ENCODE measurements at places on chromosomes 1 and 21.

DNA sequence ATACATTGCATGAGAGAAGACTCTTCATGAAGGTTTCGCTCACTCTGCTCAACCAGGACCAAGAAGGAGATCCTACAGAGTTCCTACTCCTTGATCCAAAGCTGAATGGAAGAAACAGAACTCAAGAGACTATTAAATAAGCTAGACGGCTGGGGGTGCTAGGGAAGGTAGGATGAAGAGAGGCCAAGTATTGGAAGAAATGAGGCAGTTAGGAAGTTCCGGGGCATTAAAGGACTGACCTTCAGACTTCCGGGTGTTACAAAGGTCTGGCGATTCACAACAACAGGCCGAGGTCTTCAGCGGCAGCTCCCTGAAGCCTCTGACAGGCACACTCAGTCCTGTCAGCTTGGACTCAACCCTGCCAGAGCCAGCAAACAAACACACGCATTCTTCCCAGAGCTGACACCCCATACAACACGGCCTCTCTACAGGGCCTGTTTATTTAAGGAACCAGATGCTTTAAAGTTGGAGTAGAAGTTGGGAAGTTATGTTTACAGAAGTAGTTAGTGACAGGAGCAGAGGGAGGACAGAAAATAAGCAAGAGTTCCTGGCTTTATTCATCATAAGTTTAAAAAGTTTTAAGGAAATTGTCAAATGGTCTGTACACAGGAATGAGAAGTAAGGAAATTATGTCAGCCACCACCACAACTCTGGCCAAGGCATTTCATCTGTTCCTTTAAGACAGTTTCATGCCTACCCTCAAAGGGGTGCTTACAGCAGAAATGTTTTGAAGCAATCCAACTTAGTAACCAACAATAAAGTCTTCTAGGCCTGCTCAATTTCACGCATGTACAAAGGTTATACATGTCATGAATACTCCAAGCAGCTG is 4.7 kb downstream of the SORT1 start:
- peak; percentile 45 for DNase-seq

DNA sequence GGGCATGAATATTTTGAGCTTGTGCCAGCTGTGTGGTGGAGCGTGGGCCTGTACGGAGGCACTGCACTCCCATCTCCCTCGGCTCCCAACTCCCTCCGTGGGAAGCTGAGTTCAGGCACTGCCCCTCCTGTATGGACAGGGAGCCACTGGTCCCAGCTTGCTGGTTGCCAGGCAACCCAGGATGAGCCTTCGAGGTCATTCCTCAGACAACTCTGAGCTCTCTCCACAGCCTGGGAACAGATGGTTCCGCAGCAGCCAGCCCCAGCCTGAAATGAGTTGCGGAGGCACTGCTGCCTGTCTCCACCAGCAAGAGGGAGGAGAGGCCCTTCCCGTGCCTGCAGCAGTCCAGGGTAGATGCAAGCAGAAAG is 58.4 kb upstream of the TENT5B start:
- DNase-seq: peak; percentile 20

DNA sequence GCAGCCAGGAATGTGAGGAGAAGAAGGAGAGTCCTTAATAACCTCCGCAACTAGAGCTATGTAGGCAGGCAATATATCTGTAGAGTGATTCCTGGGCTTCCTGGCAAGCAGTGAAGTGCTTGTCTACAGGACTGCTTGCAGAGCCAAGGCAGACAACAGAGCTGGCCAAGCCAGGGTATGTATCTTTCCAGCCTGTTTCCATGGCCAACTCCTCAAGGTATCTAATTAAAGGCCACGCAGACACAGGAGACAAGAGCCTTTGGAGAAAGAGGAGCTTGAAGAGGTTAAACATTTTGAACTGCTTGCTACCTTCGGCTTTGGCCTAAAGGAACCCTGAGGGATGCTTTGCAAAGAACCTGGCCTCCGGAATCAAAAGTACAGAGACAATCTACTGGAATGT is 137.4 kb downstream of the PIGK start:
- no peak for DNase-seq

DNA sequence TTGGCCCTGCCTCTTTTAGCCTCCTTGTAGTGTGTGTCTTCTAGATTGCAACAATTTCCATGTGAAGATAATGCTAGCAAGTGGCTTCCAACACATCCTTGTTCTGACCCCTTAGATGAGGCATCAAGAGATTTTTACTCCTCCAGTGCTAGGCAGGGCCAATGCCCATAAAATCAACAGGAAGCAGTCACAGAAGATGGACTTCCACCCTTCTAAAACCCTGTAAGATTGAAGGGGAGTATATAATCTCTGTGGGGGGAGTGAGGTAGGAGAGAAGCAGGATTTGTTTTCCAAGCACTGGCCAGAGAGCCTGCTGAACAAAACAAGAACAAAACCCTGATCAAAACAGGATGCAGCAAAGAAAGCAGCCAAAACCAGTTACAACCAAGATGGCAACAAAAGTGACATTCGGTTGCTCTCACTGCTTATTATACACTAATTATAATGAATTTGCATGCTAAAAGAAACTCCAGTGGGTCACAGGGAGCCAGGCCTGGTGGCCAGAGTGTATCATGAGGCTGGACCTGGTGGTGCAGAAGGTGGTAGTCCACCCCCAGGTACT is 12.1 kb downstream of the GON4L start:
- DNase-seq: no peak

- no peak for DNase-seq
These were observed 4.0 kb upstream of the ELAPOR1 start for GRCh38 chr1:109109906-109110305.

- no peak for DNase-seq
These were observed 2.6 kb downstream of the KRTAP10-6 start for GRCh38 chr21:44589586-44590305.

DNA sequence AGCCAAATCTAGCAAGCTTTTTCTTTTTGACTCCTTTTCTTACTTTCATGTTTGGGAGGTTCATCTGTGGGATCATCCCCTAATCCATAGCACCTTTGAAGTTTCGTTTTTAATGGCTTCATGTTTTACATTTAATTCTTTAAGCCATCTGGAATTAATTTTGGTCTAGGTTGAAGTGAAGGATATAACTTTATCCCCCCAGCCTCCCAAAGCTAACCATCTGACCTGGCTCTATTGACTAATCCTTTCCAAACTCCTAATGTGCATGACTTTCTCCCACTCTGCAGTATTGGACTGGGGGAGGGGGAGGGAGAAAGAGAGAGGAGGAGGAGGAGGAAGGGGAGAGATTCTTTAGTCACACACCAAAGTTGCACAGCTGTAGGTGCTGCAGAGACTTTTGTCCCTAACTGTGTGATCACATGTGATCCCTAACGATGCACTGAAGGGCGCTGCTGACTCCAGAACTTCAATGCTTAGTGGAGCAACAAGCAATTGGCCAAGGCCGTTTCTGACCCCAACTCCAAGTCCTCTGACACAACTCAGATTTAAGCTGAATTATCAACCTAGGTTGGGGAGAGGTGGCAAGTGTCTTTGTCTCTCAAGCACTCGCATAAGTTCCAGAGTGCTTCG is 191.6 kb downstream of the HUNK start:
- DNase-seq: no peak

DNA sequence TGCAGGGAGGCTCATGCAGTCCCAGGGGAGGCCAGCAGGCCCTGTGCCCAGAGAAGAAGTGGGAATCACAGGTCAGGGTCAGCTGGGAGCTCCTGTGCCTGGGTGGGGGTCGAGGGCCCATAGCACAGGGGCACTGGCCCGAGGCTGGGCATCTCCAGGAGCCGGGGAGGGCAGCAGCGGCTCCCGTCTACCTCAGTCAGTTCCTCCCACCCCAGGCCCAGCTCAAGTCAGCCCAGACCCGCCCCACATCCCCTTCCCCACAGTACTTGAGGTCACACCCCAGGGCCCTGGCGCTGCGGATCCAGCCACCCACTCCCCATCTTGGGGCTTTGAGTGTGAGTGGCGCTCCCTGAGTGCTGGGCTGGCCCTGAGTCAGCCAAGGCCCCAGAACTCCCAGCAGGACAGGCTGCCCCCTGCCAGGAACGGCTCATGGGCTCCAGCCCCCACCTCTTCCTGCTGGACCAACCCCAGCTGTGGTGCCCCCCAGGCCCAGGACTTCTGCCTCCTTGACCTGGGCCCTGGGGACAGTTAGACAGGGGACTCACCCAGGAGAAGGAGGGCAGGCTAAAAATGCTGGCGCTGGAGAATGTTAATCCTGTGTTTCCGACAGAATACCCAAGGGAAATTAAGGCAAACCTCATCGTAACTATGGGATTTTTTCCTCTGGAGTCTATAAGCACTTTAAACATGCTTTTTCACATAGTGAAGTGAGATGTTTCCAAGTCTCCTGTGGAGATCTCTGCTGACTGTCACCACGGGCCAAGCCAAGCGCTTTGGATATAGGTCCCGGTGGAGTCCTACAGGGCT is 68.8 kb upstream of the COL6A1 start:
- no peak for DNase-seq

- DNase-seq: no peak
These were observed 18.2 kb downstream of the SMAP2 start for GRCh38 chr1:40391688-40392145.

GRCh38 chr21:18142655-18143054 is 102.0 kb upstream of the CHODL start:
- no peak for DNase-seq

DNA sequence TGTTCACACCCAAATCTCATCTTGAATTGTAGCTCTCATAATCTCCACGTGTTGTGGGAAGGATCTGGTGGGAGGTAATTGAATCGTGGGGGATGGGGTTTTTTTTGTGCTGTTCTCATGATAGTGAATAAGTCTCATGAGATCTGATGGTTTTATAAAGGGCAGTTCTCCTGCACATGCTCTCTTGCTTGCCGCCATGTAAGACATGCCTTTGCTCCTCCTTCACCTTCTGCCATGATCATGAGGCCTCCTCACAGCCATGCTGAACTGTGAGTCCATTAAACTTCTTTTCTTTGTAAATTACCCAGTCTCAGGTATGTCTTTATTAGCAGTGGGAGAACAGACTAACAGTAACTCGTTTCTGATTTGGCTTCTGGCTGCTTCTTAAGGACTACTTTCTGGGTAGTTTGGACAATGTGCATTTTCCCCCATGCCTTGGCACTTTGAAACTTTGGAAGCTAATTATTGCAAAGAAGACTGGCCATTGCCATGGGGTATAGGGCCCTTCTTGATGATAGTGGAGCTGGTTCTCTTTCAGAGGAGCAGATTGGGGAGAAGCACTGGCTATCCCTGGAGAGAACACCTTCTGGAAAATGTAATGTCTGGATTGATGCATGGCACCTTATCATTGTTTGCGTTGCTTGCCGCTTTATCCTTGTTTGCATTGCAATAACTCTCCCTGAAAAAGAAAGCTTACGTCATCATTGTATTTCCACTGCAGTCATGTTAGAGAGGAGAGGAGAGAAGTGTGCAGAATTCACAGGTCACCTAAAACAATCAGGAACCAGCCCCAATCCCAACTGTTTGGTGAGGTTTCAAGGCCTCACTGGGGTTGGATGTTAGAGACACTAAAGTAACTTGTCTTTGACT is 5.9 kb downstream of the CNIH3 start:
- no peak for DNase-seq

DNA sequence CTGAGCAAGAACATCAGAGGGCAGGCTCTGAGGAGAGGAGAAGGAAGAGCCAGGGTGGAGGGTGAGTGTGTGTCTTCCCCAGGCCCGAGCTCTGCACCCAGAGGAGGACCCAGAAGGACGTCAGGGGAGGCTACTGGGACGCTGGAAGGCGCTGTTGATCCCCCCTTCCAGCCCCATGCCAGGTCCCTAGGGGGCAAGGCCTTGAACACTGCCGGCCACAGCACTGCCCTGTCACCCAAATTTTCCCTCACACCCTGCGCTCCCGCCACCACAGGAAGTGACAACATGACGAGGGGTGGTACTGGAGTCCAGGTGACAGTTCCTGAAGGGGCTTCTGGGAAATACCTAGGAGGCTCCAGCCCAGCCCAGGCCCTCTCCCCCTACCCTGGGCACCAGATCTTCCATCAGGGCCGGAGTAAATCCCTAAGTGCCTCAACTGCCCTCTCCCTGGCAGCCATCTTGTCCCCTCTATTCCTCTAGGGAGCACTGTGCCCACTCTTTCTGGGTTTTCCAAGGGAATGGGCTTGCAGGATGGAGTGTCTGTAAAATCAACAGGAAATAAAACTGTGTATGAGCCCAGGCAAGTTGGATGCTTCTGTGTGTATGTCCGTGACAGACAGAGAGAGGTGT is 17.1 kb downstream of the BCAN start:
- no peak for DNase-seq

- DNase-seq: no peak
These were observed 93.1 kb downstream of the HHIPL2 start for GRCh38 chr1:222454782-222455181.

GRCh38 chr1:89946532-89946931 is 48.4 kb upstream of the ZNF326 start:
- DNase-seq: no peak

DNA sequence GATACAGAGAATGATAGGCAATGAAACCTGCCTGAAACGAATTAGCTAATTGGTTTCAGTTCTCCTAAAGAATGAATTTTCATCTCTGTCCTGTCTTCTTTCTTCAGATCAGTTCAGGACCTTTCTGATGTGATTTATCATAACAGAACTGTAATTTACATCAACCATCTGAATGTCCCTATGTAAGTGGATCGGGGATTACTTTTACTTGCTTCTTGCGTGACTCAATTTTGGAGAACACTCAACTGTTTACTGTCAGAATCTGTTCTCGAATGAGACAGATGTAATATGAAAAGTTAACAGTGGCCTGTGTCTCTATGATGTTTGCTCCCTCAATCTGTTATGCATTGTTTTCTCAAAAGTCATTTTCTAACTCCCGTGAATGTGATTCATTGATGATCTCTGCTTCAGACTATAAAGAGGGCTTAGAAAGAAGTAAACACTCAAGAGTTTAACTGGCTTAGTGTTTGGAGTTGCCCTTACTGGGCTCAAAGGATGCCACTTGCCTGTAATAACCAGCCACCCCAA is 111.0 kb downstream of the GABPA start:
- DNase-seq: no peak

GRCh38 chr1:41728403-41729202 is 190.1 kb downstream of the HIVEP3 start:
- DNase-seq: no peak

DNA sequence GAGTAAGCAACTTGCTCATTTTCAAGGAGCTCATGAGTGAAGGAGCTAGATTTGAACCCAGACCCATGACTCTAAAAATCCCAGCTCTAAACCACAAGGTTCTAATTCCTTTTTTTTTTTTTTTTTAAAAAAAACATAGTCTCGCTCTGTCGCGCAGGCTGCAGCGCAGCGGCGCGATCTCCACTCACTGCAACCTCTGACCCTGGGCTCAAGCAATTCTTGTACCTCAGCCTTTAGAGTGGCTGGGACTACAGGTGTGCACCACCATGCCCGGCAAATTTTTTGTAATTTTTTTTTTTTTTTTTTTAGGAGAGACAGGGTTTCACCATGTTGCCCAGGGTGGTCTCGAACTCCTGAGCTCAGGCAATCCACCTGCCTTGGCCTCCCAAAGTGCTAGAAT is 13.8 kb downstream of the SRSF4 start:
- no peak for DNase-seq

- DNase-seq: no peak
These were observed 32.0 kb upstream of the TLR5 start for GRCh38 chr1:223175032-223175431.

DNA sequence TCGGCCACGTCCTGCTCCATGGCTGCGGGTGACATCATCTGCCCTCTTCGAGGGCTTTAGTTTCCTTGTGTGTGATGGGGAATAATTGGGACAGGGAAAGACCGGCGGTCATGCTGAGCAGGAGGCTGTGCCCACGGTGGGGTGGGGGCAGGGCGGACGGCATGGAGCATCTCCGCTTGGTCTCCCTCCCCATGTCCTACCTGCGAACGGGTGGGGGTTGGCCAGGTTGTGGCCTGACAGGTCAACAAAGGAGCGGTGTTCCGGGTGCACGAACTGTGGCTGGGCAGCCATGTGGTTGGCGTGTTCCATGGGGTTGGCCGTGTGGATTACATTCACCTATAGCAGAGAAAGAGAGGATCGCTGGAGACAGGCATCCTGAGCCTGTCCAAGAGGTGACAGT is 80.0 kb downstream of the PIK3CD start:
- no peak for DNase-seq
